Amygdala (tissue), 56 donors: ENCODE measurements at places on chromosomes 3 and 15.

GRCh38 chr3:48548729-48549705 lies 7.6 kb downstream of the PFKFB4 start:
- DNase-seq, result peak; percentile 44

- no peak for DNase-seq
Observed at GRCh38 chr15:79418693-79419279, 13.3 kb upstream of the MINAR1 start.

DNA sequence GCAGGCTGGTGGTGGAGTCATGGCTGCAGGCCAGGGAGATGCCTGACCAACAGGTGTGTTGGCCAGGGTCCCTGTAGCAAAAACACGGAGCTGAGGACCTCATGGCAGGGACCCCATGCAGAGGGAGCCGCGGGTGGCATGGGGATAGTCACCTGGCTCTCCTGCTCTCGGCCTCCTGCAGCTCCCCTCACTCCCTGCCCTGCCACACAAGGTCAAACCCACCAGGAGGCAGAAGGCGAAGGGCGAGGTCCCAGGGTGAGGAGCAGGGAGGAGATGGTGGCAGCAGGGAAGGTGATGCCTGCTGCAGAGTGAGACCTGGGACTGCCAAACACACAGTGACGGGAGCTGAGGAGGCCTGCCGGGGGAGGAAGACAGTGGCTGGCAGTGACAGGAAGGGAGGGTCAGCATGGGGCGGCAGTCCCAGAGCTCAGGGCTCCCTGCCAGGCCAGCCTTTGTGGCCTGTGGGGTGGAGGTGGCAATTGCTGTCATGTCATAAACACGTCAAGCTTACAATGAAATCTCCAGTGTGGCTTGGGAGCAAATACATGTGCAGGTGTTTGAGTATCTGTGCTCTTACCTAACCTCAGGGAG lies 144.3 kb downstream of the TJP1 start:
- no peak for DNase-seq

GRCh38 chr15:27396996-27397395 lies 426.0 kb downstream of the GABRG3 start:
- DNase-seq, result no peak

- no peak for DNase-seq
Observed at GRCh38 chr15:90243943-90244639, 5.3 kb upstream of the TTLL13 start.

DNA sequence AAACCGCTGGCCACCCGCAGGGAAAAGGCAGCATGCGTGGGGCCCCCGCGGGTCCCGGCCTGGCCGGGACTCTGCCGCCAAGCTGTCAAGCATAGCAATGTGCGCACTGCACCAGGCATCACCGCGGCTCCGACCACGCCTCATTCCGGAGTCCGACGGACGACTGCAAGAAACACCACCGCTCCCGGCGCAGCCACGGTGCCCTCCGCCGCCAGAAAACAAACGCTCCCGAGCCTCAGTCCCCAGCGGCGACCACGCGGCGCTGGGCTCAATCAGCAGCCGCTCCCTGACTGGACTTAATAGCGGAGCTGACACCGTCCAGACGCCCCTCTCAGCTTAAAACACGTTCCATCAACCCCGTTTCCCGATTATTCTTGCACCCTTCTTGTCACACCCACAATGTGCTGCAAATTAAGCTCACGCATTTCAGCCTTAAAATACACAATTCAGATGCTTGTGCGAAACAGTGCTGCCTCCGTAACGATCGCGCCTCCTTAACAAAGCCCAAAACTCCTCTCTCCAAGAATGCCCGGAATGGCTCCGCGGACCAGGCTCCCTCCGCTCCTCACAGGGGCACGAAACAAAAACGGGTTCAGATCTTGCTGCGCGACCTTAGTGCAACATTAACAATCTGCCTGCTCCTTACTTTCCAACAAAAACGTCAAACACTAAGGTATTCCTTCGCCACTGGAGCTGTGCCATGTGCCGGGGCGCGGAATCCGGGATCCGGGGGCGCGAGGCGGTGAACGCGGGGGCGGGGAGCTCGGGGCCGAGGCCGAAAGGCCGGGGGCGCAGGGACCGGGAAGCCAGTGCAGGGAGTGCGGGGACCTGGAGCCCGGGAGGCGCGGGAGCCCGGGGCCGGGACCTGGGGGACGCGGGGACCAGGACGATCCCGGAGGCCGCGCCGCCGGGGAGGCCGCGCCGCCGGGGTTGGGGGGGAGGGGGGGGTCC lies 655 bp downstream of the CYFIP1 start:
- DNase-seq, result no peak

- no peak for DNase-seq
Observed at GRCh38 chr3:126151562-126152302, 28.7 kb downstream of the ALDH1L1 start.

GRCh38 chr3:10330319-10330718 lies 9.4 kb upstream of the SEC13 start:
- no peak for DNase-seq

- no peak for DNase-seq
Observed at GRCh38 chr3:29642393-29643033, 361.6 kb downstream of the RBMS3 start.

GRCh38 chr3:157081626-157082210 lies 78.2 kb downstream of the CCNL1 start:
- DNase-seq, result no peak

GRCh38 chr3:152061296-152061695 lies 187.9 kb downstream of the SUCNR1 start:
- DNase-seq, result no peak

GRCh38 chr3:150414959-150415358 lies 6.9 kb downstream of the TSC22D2 start:
- DNase-seq, result no peak

DNA sequence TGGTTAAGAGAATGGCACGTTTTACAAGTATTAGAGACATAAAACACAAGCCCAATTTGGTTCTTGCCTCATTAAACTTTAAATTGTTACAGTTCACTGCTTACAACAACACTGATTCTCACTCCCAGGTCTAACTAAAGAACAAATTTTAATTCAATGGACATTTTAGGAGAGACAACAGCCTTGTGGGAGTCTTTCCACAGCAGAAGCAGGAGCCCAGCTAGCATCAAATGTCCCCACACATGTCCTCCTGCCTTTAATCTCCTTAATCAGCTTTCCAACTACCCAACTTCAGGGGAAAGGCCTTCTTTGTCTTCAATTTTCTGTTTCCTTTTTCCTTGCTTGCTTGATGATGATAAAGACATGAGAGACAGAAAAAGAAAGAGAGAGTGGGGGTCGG lies 287.8 kb upstream of the WNT5A start:
- no peak for DNase-seq

DNA sequence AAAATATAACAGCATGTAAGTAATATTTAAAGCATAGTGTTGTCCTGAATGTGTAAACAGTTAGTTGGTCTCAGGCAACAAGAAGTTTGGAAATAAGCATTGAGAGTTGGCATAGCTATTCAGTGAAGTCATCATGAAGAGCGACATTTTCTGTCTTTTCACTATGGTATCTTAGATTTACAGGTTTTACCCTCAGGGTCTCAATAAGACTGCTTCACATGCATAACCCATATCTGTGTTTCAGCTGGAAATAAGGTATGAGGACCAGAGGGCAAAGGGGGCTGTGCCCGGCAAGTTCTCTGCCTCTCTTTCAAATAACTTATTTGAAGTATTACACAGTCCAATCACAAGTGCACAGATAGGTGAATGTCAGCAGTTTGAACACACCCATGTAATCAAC lies 290.2 kb upstream of the CNTN3 start:
- no peak for DNase-seq

- no peak for DNase-seq
Observed at GRCh38 chr3:197175503-197175902, 122.9 kb downstream of the DLG1 start.

- no peak for DNase-seq
Observed at GRCh38 chr3:108511055-108511454, 659 bp upstream of the MYH15 start.

- DNase-seq, result no peak
Observed at GRCh38 chr3:78745847-78746246, 1022.0 kb downstream of the ROBO1 start.

- no peak for DNase-seq
Observed at GRCh38 chr15:57337868-57338411, 38.4 kb upstream of the CGNL1 start.
